ENCODE measurements at places on chromosomes 6 and 20.

DNA sequence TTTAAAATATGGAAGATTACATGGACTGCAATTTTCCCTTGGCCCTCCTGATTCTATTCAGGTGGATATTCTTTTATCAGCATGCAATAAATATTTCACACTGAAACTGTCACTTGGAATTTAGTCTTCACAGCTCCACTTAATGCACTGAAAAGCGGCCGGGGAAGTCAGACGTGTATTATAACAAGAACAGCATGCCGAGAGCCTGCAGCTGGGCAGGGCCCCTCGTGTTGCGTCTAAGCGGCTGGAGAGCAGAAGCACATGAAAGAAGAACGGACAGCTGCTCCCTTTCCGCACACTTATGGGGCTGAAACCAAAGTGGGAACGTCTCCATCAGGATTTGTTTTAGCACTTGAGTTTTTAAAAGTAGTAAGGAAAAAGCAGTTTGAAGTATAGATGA is 57.2 kb downstream of the LYRM4 start:
- DNase-seq, result no peak

- no peak for DNase-seq
Measured at GRCh38 chr6:134223796-134224420, 94.0 kb downstream of the SGK1 start.

DNA sequence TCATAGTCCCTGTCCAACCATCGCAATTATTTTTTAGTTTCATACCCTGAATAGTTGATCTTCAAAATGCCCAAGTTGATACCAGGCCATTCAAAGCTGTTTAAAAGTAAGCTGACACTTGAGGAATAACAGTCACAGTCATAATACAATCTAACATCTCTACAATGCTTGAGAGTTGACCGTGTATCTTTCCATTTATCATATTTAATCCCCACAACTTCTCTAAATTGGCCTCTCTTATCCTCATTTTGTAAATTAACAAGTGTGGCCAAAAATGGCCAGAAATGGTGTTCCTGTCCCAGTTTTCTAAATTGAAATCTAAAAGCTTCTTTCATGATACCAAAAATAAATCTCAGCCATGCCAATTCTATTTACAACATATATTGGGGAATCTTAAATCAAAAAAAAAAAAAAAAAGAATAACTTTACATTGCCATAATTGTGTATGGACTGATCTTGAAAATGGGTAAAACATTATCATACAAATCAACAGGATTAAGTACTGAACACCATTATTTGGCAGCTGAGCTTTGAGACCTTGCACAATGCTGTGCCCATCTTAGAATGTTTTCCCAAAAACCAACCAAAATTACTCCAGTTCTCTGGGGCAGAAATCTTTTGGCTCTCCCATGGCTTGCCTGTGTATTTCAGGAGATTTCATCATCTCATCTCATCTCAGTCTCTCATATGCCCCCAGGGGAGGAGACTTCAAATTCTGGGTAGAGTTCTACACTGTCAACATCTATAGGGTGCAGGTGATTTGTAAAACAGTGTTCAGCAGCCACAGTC is 448.7 kb upstream of the JARID2 start:
- no peak for DNase-seq

GRCh38 chr20:61595216-61595615 is 343.2 kb downstream of the CDH4 start:
- DNase-seq, result no peak

- no peak for DNase-seq
Measured at GRCh38 chr20:19508449-19508848, 249.6 kb upstream of the RIN2 start.

DNA sequence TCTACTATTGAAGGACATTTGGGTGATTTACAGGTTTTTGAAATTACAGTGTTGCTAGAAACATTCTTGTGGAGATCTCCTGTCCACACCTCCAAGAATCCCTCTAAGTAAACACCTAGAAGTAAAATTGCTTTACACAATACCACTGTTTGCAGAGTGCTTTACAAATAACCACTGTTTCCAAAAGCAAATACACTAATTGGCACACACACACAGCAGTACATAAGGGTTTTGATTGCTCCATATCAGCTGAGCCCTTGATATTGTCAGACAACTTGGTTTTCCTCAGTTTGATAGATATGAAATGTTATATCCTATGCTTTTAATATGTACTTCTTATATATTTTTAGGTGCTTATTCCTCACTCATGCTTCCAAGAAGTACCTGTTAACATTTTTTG is 6.3 kb downstream of the HMGN4 start:
- no peak for DNase-seq

DNA sequence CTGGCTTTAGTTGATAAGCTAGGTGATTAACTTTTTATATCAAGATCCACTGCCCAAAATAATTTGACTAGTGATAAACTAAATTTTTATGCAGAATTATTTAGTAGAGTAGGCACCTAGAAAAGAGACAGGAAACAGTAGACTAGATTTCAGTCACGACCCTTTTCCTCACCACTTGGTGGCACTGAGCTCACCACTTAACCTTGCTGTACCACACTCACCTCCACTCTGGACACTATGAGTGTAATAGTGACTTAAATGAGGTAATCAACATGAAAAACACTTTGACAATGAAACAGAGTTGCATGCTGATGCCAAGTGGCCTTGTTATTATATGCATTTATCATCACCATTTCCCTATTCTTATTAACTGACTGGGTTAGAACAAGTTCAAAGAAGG is 730.4 kb downstream of the KIF16B start:
- no peak for DNase-seq

DNA sequence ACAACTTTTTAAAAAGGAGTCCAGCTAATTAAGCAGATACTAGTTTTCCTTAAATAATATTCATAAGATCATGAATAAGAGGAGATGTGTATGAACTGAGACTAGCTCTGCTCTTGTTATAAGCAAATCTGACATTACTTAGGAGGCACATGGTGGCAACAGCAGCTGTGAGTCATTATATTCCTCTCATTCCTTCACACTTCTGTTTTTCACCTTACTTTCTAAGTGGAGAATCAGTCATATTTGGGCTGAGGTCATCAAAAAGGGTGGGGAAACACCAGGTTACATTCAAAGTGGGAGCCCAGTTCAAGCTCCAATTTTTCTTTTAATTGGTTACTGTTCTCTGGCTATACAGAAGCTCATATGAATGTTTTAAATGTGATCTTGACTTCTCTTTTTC is 6.0 kb upstream of the RIPPLY2 start:
- DNase-seq, result no peak

DNA sequence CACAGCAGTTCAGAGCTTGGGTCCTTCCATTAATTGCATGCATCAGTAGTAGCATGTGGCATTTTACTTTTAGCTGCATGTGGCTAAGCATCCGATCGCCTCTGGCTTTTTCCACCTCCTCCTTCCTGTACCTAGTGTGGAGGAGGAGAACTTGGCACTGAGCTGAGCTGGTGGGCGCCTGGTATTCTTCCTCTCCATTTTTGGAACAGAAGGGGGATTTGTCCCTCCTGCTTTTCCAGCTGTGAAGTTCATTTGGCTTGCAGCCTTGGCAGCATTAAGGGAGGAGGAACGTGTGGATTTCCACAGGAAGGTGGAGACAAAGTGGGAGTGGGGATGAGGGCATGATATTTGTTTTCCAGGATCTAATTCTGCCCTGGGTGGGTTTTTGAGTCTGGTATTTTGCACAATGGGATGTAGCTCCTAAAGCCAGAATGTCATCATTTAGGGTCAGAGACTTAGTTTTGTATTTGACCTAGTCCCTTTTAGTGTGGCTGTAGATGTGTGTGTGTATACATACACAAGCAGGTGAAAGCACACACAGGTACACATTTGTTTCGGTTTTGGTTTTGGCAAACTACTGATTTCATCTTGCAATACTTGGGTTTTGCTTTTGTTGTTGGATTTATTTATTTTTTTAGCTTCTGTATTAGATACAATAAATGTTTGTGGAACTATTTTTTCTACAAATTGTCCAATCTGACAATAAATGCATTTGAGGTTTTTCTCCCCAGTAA is 90.0 kb downstream of the SASH1 start:
- no peak for DNase-seq

DNA sequence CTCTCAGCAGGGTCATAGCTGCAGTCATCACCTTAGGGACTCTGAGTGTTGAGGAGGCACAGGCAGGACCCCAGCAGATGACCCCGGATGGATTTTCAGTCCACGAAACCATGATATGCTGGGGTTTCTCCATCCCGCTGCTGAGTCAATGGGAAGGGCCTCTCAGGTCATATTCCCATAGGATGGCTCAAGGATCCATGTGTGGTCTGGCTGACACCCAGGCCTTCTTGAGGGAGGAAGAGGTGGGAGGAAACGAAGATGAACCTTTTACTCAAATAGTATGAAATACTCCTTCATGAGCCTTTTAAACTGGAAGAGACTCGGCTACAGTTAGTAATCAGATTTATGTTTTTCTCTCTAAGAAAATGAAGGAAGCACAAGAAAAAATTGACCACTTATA is 10.3 kb upstream of the RALY start:
- no peak for DNase-seq

DNA sequence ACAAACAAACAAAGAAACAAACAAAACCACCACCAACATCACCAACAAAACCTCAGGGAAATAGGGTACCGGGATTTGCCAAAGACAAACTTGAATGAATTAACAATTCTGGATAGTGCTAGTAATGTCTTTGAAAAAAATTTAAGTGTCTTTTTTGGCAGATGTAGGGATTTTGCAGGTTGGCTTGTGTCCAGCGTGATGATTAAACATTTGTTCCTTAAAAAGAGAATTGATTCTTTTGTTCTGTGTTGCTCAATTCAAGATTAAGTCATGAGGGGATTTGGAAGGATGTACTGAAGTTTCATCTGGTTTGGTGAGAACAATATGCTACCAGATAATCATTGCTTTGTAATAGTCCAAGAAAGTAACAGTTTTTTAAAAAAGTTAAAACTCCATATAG is 125.1 kb upstream of the HS3ST5 start:
- no peak for DNase-seq

GRCh38 chr6:142361345-142361744 is 59.5 kb downstream of the ADGRG6 start:
- no peak for DNase-seq

GRCh38 chr6:115896538-115897129 is 164.1 kb downstream of the FRK start:
- no peak for DNase-seq

DNA sequence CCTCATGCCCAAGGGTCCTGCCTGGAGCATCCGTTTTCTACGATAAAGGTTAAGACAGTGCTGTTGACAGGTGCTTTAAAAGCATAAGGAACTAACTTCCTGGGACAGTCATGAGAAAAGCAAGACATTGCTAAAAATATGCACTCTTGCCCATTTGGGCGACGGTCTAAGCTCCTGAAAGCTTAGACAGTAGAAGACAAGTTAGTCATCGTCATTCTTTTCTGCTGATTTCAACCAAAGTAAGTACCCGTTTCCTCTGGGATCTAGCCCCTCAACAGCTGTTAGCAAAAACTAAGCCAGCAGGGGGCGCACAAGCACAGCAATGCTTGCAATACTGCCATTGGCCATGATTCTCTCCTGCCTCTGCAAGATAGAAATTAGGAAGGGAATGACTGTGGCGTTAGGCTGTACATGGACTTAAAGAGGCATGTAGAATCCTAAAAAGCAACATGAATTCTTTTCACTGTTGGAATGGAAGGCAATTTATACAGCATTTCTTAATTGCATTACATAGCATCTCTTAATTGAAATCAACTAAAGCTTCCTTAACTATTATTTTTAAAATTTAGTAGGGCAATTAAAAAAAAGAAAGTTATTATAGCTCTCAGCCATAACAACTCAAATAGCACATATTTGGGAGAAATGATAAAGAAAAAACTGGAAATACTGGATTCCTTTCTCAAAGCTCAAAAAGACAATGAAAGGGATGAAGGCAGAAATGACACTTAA is 147.8 kb upstream of the RALGAPA2 start:
- DNase-seq, result no peak

DNA sequence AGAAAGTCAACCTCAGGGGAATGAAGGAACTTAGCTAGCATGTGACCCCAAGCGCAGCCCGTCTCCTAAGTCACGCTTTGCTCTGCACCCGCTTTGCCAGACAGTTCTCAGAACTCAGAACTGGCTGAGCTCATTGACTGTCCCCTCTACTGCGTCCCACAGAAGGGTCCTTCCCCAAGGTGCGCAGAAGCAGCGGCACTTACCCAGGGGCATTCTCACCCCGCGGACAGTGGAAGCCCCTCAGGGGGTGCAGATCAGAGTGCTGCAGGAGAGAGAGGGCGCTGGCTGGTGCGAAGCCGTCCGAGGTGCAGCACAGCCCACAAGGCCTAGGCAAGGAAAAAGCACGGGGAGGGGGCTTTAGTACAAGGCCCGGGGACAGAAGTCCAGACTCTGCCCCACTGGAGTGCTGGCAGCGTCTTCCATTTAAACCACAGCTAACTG is 807 bp downstream of the SNHG17 start:
- DNase-seq, result no peak

DNA sequence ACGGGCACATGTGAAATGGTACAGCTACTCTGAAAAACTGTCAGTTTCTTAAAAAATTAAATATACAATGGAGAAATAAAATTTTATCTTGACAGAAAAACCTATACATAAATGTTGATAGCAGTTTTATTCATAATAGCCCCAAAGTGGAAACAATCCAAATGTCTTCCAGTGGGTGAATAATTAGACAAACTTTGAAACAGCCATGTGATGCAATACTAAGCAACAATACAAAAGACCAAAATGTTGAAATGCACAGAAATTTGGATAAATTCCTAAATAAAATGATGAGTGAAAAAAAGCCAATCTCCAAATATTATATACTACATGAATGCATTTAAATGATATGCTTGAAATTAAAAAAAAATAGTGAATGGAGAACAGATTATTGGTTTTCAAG is 523.1 kb downstream of the HTR1B start:
- DNase-seq, result no peak

DNA sequence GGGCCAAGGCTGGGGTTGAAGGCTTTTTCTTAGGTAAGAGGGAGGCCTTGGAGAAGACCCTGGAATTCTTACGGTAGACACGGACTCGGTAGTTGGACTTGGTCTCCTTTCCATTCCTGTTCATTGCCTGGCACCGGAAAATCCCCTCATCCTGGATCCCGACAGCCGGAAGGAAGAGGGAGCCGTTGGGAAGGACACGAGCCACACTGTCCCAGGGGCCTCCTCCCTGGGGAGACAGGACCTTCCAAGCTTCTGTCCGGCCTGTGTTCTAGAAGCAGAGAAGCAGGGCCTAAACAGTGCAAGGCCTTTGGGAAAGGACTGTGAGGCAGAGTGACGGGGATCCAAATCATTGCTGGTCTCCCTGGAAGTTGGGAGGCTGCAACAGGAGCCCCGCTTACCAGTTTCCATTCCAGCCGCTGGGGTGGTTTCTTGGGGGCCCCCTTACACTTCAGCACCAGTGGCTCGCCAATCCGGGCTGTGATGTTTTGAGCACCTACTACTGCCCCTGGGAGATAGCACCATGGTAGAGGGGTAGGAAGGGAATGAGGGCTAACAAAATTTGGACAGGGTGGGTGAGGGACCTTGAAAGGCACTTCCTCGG is 470 bp downstream of the AGER start:
- DNase-seq, result no peak

- no peak for DNase-seq
Measured at GRCh38 chr6:33993091-33993490, 152.8 kb downstream of the GRM4 start.

DNA sequence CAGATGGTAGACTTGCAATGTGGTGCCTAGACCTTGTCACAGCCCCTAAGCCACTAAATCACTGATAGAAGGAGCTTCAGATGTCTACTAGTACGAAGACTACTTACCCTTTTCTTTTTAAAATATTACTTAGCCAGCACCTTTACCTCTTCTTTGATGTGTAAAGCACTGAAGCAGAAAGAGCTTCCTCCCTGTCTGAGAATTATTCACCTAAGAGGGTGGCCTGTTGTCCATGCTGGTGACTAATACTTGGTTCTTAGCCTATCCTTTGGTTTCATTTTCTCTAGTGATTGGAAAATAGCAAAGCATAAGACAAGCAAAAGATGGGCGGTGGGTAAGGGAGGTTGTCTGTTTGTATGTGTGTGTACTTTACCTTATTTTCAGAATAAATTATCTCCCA is 794.6 kb downstream of the TFAP2A start:
- DNase-seq, result no peak

All from cerebellar nuclear complex (tissue), 1 donor.